Dorsolateral prefrontal cortex (tissue), 122 donors: ENCODE measurements at places on chromosomes 5 and 9. TPM values are rescaled to one million over a fixed set of nuclear protein-coding genes. Genes with fewer than 3 reads are reported as not detected.

Gene KCNV2
- total RNA-seq = not detected

GRCh38 chr9:20226345-20226744 lies 396.0 kb downstream of the MLLT3 start:
- DNase-seq = no peak

- DNase-seq = no peak
These were observed 1.6 kb downstream of the DNLZ start for GRCh38 chr9:136361754-136362449.

GRCh38 chr9:94144394-94144793 lies 60.1 kb downstream of the PTPDC1 start:
- no peak for DNase-seq

GRCh38 chr5:134611515-134611914 lies 21.1 kb downstream of the SAR1B start:
- DNase-seq = no peak

GRCh38 chr9:133772581-133772980 lies 34.4 kb upstream of the SARDH start:
- DNase-seq = no peak

DNA sequence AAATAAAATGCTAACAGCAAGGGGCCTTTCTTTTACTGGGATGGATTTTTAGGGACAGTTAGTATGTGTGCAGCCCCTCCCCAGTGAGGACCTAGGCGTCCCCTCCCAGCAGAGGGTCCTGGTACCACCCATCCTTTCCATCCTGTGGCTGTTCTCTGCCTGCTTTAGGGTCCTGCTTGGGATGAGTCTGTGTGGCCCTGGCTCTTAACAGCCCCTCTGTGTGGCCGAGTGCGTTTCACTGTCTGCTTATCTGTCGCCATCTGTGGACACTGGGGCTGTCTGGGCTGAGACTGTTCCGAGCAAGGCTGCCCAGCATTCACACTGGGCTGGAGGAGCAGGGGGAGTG lies 17.0 kb downstream of the WNK2 start:
- DNase-seq = no peak

GRCh38 chr5:161546095-161546469 lies 443 bp downstream of the GABRB2 start:
- DNase-seq = no peak

- DNase-seq = no peak
These were observed 10.0 kb upstream of the PLIN2 start for GRCh38 chr9:19137282-19137681.

Gene FAM78A
- total RNA-seq = 8.4 TPM
